ENCODE measurements at places on chromosomes 2 and 18. TPM values are rescaled to one million over a fixed set of nuclear protein-coding genes. Genes with fewer than 3 reads are reported as not detected.
A peak's percentile ranks its signal among the peaks of the same experiment; 100 is the strongest.

The OR6B3 gene
- not detected for polyA plus RNA-seq

The ABCG8 gene
- not detected for polyA plus RNA-seq

The POTEI gene
- polyA plus RNA-seq = not detected

The SPTBN1 gene
- polyA plus RNA-seq = 43.7 TPM

DNA sequence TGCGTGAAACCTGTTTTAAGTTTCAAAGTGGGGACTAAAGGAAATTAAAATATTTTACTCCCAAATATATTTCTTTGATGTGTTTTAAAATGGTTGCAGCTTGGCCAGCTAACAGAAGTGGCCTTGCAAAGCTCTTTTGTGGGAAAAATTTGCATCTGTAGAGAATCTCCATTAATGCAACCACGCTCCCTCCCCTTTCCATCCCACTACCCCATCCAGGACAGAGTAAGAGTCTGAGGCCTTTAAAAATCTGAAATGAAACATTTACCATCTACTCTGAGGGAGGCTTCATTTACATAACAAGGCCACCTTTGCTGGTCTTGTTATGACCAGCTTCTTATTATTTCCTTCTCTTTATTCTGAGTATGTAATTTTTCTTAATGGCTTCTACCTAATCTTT lies 63.5 kb downstream of the STAT4 start:
- no peak for DNase-seq

GRCh38 chr2:241721852-241722251 lies 12.6 kb upstream of the D2HGDH start:
- DNase-seq = no peak

GRCh38 chr18:54415086-54415485 lies 57.4 kb downstream of the C18orf54 start:
- no peak for DNase-seq

GRCh38 chr2:159895258-159896065 lies 97.5 kb upstream of the CD302 start:
- peak; percentile 40 for DNase-seq

DNA sequence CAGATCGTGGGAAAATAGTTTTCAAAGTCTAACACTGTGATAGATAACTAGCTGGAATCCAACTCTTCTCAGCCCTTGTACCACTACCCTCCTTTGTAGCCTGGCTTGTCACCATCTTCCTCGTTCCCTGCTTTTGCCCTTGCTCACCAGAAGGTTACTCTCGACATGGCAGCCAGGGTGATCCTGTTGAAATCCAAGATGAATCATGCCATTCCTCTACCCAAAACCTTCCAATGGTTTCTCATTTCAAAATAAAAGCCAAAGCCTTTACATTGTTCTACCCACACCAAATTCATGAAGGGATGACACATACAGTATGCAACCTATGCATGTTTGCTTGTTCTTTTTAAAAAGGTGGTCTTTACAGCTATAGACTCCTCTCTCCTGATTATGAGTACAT lies 45.7 kb downstream of the STAT4 start:
- DNase-seq = no peak

GRCh38 chr2:240619506-240620148 lies 5.7 kb upstream of the GPR35 start:
- DNase-seq = no peak

- DNase-seq = no peak
Observed at GRCh38 chr2:61042807-61043206, 22.9 kb upstream of the SANBR start.

GRCh38 chr18:51339856-51340255 lies 142.4 kb upstream of the MEX3C start:
- no peak for DNase-seq

- no peak for DNase-seq
Observed at GRCh38 chr18:79528316-79528695, 132.6 kb downstream of the NFATC1 start.

DNA sequence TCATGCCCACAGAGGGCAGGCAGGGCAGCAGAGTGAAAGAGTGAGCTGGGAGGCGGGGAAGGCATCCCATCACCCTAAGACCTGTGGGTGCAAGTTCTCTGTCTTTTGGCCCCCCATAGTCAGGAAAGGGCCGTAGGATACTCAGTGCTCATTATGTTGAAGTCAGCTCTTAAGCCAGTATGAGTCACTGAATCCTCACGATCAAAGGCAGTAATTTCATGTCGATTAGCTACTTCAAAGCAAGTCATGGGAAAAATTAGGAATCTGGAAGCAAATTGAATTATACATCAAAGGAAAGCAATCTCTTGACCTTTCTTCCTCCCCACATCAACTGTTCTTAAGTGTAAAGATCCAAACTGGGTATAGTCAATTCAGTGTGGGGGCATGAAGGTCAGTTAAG lies 178.9 kb downstream of the FHOD3 start:
- no peak for DNase-seq

- DNase-seq = peak; percentile 79
Observed at GRCh38 chr18:63131106-63131958, 188.2 kb downstream of the BCL2 start.

GRCh38 chr18:74244554-74244953 lies 47.2 kb downstream of the CYB5A start:
- DNase-seq = no peak

GRCh38 chr2:207833251-207833751 lies 63.6 kb upstream of the FZD5 start:
- no peak for DNase-seq

GRCh38 chr2:222424729-222425671 lies 657 bp downstream of the SGPP2 start:
- DNase-seq = peak; percentile 57

GRCh38 chr2:96389736-96390135 lies 54.2 kb downstream of the NCAPH start:
- no peak for DNase-seq

Data from B cell (primary cell).